ENCODE measurements at places on chromosomes 2 and 18.

DNA sequence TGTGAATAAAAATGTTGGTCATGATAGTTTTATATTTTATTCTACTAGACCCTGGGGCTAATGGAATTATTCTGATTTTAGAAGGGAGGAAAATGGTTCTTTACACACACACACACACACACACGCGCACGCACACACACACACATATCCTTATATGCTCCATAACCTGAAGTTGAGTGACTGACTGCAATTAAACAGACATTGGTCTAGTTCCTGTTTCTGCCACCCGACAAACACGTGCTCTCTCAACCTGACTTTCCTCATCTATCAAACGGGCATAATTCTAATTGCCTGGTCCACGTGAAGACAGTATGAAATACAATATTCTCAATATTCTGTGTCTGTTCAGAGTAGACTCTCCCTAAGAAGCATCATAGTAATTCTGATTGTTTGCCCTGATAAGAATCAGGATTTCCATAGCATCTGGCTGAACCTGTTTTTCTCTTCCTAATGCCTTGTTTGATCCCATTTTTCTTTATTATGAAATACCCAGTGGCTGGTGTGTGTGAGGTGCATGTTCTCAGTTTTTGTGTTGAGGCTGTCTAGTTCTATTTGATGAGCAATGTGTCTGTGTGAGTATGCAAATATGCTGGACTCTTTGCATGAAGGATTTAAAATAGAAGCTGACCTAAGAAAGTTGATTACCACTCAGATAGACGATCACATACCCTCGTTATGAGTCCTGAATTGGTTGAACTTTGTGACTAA is 51.0 kb downstream of the SETBP1 start:
- no peak for DNase-seq

DNA sequence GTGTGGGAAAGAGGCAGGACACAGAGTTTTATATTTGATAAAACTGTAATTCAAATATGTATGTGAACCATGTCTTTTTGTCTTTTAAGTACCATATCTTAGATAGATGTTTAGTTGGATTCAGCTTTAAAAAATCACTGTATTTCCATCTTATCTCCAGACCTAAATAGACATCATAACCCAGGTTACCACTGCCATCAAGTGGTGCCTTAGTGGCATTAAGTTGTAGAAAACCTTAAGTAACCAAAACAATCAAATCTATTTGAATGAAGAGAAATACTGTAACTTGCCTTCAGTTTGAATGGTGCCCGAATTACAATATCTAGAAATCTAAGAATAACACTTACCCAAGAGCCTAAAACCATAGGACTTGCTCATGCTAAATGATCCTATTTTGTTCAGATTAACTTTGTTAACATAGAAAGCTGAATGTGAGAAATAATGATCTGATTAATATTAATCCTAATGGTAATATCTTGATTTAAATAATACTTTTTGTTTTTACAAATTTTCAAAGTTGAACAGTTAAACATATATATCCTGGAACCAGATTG is 92.5 kb upstream of the MAP2 start:
- DNase-seq = no peak

DNA sequence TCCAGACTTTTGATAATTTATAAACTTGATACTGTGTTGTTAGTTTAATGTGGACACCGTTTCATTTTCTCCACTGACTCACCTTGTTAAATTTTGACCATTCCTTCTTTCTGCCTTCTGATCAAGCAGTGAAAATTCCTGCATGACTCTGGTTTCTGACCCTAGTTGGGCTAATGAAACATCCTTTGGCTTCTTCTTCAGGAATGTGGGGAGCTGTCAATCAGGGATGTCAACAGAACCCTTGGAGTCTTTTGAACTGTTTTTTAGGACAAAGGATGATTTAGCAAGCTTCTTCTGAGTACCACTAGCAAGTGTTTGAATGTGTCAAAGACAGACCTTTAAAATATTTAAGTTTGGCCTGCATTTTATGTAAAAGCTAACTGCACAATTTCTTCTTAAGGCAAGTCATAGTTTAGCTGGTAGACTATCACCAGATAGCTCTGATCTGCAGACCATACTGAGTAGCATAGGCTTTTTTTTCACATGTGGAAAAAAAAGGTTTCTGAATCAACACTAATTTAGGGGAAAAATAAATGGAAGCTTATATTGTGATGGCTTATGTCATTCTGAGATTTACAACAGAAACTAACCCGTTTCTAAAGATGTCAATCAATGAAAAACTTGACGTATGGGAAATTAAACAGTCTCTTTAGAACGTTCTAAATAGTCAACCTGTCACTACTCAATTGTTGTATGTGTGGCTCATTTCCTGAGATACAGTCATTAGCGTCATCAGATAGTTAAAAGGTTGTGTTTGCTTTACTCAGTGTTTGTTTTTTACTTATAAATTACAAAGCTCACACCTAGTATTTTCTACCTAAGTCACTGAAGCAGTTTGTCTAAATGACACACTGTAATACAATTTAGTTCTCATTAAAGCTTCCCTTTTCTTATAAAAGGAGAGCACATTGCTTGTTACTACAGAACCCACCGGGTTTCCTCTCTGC is 311.4 kb downstream of the PTPRM start:
- DNase-seq = no peak

DNA sequence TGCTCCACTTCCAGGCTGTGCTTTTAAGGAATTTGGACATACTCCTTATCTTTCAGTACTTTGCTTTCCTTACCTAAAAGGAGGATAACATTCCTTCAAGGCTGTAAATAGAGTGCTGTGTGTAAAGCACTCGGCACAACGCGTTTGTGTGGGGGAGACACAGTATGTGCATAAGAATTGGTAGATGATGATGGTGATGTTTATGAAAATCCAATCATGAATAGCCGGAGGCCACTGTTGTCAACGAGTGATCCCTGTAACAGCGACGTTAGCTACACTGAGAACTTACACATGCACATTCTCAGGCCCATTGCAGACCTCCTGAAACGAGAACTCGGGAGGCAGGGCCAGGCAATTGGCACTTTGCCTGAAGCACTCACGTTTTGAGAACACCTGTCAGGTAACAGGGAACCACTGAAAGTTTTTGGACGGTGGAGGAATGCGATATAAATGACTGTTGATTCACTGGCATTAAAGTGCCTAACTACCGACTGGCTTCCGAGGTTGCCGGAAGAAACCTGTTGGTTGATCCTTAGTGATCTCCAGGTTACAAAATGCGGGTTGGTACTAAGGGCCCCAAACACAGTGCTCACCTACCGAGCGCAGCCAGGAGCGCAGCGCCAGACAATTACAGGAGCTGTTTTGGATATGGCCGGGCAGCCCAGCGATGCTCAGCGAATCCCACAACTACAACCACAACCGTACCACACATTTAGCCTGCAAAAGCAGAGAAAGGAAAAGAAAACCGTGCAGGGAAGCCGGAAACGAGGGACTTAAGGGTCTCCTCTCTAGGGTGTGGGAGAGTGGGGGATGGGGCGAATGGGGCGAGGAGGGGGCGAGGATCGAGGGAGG is 1.0 kb upstream of the MAP4K4 start:
- DNase-seq = peak; percentile 8

DNA sequence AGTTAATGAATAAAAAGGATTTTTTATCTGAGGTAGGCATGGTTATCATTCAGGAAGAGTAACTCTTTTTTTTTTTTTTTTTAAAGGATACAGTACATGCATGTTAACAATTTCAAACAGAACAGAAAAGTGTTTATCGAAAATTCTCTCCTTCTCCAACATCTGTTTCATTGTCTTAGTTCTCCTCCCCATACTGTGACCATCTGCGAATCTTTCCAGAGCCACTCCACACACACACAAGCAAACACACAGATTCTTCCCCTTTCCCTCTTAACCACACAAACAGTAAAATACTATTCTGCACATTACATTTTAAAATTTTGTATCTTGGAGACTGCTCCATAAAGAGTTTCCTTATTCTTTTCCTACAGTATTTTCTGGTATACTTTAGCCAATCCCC is 38.0 kb downstream of the NPC1 start:
- no peak for DNase-seq

- no peak for DNase-seq
These were observed 10.5 kb upstream of the ZAP70 start for GRCh38 chr2:97702731-97703470.

DNA sequence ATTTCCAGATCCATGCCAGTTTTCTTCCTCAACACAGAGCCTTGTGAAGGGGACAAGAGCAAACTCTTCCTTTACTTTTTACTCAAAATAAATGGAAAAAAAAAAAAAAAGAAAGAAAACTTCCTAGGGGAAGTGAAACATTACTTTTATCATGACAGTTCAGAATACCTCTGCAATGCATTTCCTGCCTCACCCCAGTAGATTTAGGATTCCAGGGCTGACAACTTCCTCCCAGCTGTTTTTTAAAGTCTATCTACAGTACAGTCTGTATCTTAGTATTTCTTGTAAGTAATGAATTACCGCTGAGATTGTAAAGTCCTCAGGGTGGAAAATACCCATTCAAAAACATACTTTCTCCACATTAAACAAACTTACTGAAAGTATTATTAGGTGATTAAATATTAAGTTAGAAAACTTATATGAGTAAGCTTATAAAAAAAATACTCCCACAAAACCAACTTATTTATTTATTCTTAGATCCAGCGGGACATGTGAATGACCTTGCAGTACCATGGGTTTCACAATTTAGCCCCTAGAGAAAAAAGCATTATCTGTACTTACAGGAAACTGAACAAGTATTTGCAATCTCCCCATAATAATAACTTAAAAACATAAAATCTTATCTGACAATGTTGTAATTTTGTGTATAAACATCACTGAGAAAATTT is 117.7 kb downstream of the RBMS1 start:
- DNase-seq = no peak

- DNase-seq = no peak
These were observed 127.6 kb downstream of the ALPK2 start for GRCh38 chr18:58501066-58501896.

GRCh38 chr18:2547477-2548087 is 23.7 kb downstream of the METTL4 start:
- DNase-seq = peak; percentile 47

GRCh38 chr2:78051480-78051879 is 529.3 kb upstream of the LRRTM4 start:
- DNase-seq = no peak

- peak; percentile 47 for DNase-seq
These were observed 64.1 kb upstream of the EHBP1 start for GRCh38 chr2:62641410-62641843.

DNA sequence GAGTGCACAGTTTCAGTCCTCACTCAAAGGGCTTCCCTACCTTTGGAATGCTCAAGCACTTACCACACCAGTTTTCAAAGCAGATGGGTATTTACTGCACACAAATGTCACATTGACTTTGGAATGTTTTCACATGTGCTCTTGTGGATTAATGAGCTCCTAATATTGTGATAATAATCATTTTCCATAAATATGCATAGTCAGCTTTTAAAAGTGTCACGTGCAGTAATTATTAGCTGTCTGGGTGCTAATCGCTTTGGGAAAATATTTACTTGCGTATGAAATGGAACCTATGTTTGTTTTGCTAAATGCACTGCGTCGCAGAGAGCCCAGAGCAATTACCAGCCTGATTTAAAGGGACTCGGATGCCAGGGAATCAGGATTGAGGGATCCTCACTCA is 229.3 kb downstream of the SMAD2 start:
- DNase-seq = no peak

- DNase-seq = peak; percentile 30
These were observed 15.9 kb downstream of the SERPINE2 start for GRCh38 chr2:224023188-224023587.

DNA sequence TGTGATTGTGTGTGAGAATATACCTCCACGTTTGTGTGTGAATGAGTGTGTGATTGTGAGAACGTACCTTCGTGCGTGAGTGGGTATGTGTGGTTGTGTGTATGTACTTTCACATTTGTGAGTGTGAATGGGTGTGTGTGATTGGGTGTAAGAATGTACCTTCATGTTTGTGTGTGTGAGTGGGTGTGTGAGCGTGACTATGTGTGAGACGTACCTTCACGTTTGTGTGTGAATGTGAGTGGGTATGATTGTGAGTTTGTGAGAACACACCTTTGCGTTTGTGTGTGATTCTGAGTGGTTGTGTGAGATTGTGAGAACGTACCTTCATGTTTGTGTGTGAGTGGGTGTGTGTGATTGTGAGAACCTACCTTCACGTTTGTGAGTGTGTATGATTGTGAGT is 5.8 kb upstream of the ADCY3 start:
- no peak for DNase-seq

DNA sequence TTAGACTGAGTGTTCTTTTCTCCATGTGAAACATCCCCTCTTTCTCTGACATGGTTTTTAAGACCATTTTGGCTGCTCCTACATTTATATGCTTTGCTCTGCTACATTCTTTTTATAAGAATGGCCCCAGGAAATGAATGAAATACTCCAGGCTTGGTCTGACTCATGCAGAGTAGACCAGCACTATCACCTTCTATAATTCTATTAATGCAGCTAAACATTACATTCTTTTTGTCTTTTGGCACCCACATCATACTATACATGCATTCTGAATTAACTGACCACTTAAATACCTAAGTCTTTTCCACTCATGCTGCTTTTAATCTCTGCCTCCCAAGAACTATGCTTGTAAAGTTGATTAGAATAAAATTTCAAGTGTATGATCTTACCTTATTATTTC is 94.1 kb downstream of the AAK1 start:
- no peak for DNase-seq

- DNase-seq = no peak
These were observed 96.4 kb upstream of the NOL4 start for GRCh38 chr18:34321066-34321465.

DNA sequence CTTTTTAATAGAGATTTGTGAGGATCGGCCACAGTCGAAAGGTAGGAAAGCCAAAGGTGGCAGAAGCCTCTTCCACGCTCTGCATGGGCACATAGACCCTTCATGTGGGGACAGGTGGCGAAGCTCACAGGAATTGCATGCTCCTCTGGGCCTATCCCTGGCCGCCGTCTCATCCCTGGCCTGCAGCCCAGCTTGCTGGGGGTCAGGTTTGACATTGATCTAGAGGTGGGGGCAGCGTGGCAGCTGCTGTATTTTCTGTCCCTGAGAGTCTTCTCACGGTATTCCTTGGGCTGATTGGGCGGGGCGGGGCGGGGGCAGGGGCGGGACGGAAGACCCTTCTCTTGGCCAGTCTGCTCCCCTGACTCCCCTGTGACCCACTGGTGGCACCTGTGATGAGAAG is 48.9 kb downstream of the STK25 start:
- DNase-seq = no peak

GRCh38 chr18:77023102-77023782 is 109.3 kb downstream of the MBP start:
- no peak for DNase-seq

DNA sequence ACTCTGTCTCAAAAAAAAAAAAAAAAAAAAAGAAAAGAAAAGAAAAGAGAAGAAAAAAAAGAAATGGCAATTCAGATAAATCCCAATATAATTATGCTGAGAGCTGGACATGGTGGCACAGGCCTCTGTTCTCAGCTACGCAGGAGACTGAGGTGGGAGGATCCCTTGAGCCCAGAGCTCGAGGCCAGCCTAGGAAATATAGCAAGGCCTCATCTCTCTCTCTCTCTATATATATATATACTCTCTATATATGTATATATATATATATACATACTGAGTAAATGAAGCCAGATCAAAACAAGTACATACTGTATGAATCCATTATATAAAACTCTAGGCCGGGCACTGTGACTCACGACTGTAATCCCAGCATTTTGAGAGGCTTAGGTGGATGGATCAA is 30.6 kb upstream of the MYCN start:
- no peak for DNase-seq
